ENCODE measurements at places on chromosomes 5 and 9.

- DNase-seq: no peak
These were observed 29.3 kb downstream of the TRIM32 start for GRCh38 chr9:116716438-116716837.

- DNase-seq: no peak
These were observed 330.7 kb downstream of the PDE4D start for GRCh38 chr5:59562756-59563389.

DNA sequence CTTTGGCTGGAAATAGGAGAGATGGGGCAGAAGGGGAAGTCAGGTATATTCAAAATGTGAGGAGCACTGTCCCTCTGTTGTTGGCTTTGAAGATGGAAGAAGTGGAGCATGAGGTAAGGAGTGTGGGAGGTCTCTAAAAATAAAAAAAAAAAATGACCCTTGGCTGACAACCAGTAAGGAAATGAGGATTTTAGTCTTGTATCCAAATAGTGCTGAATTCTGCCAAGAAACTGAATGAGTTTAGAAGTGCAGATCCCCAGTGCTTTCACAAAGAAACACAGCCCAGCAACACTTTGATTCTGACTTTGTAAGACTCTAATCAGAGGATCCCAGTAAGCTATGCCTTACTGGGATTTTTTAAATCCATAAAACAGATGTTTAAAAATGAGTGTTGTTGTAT lies 367.9 kb downstream of the CYLC2 start:
- no peak for DNase-seq

DNA sequence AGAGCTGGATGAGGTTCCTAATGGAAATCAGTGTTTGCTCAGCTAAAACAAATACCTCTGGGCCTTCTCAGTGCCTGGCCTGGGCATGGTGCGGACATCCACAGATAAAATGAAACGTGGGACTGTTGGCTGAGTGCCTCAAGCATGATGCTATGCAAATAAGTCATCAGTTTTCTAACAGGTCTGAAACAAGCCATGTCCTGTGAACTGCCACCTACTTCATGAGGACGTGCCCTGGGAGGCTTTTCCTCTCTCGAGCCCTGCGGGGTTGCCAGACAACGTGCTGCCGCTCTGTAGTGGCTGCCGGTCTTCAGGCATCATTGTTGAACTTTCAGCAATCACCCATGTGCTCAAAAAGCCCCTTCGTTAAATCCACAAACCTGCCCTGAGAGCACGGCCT lies 240.4 kb upstream of the IRX2 start:
- no peak for DNase-seq

GRCh38 chr9:106930477-106930876 lies 67.5 kb downstream of the ZNF462 start:
- no peak for DNase-seq

DNA sequence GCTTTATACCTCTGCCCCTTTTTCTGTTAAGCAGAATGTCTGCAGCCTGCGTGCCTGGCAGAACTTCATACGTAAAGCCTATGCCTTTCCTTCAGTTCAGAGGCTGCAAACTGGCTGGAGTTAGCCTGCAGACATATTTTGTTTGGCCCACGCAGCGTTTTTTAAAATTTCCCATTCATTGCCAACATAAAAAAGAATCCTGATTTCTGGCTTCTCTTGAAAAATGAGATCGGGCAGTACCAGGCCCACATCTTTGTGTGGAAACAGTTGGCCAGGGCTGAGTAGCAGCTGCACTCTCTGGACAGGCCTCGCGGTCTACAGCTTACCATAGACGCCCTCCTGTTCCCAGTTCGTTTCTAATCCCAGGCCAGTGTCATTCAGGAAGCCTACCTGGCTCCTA lies 104.4 kb downstream of the SMARCA2 start:
- DNase-seq: no peak

- DNase-seq: no peak
These were observed 1.0 kb upstream of the FAM13B start for GRCh38 chr5:138033907-138034306.

DNA sequence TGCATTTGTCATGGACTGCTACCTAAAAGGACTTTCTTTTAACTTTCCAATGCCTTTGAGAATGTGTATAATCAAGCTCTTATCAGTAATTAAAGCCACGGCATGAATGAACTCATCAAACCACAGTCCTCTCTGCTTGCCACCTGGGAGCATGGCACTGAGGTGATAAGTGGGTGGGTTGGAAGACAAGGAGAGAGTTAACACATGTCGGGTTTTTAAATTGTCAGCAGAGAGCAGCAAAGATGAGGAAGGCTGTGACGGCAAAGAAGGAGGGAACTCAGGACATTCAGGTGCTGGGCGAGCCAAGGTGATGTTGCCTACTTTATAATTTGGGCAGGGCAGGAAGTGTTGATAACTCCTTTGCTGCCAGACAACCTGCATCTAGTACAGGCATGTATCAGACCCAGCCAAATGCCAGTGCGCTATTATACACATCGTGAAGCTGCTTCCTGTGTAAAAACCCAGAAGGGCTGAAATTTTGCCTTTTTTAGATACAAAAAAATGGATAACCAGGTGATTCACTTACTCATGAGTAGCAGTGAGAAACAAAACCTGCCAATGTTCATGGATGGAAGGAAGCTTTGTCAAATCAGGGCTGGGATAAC lies 269.1 kb downstream of the KIF4B start:
- no peak for DNase-seq

DNA sequence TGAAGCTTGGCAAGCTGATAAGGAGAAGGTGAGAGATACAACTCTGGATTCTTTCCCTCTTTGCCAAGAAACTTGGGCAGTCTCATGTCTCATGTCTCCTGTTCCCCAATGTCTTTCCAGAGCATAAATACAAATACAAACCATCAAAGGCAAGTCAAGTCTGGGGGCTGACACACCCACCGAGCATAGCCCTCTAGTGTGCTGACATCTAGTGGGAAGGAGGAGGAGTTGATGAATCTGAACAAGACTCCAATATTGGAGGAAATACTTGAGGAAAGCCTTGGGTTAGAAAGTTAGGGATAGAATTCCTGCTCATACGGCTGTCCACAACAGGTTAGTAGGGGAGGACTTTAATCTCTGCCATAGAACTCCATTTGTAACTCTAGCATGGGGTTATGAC lies 8.6 kb downstream of the MLANA start:
- no peak for DNase-seq

DNA sequence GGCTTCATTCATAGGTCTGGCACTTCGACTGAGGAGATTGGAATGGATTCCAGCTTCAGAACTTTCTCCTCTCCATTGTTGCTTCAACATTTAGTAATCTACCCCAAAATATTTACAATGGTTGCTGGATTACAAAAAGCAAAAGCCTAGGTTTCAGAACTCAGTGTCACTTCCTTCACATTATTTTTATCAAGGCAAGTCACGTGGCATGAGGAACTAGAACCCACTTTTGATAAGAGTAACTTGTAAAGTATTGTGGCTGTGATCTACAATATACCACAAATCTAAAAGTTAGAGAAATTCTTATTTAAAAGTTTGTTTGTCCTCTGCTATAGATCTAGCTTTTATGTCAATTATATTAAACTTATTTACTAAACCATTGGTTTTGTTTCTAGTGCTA lies 39.7 kb upstream of the ANKDD1B start:
- DNase-seq: no peak

GRCh38 chr9:1233568-1233967 lies 183.4 kb downstream of the DMRT2 start:
- DNase-seq: no peak

DNA sequence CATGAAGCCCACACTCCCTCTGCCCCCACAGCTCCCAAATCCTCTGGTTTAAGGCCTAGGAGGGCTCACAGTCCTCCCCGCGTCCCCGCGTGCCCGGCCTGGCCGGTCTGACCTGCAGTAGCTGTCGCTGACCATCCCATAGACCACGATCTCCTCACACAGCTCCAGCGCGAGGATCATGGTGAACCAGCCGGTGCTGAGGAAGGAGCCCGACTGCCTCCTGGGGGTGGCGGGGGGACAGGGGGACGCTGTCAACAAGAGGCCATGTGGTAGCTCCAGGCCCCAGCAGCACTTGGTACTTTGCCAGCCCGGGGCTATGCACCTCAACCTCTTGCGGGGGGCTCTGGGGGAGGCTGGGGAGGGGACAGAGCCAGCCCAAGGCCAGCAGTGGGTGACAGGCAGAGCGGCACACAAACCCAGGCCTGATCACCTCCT lies 7.0 kb downstream of the ST6GALNAC4 start:
- no peak for DNase-seq

GRCh38 chr9:133981958-133982681 lies 10.0 kb downstream of the VAV2 start:
- no peak for DNase-seq

DNA sequence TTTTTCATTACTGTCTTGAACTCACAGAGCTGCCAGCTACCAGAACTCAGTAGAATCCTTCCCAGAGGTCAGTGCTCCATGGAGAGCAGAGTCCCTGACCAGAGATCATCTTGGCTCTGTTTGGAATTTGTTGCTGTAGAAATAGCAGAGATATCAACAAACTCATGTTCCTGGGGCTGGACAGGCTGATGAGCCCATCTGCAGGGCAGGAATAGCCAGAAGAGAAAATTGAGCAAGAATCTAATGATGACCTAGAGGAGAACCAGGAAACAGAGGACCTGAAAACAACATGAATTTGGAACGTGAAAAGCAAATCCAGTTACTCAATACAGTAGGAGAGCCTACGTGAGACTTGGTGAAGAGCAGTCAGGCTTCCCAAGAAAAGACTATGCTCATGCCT lies 437.8 kb downstream of the PLK2 start:
- DNase-seq: no peak

GRCh38 chr5:10793785-10794184 lies 32.8 kb upstream of the DAP start:
- DNase-seq: no peak

GRCh38 chr5:42611437-42611836 lies 145.2 kb upstream of the CCDC152 start:
- DNase-seq: no peak

DNA sequence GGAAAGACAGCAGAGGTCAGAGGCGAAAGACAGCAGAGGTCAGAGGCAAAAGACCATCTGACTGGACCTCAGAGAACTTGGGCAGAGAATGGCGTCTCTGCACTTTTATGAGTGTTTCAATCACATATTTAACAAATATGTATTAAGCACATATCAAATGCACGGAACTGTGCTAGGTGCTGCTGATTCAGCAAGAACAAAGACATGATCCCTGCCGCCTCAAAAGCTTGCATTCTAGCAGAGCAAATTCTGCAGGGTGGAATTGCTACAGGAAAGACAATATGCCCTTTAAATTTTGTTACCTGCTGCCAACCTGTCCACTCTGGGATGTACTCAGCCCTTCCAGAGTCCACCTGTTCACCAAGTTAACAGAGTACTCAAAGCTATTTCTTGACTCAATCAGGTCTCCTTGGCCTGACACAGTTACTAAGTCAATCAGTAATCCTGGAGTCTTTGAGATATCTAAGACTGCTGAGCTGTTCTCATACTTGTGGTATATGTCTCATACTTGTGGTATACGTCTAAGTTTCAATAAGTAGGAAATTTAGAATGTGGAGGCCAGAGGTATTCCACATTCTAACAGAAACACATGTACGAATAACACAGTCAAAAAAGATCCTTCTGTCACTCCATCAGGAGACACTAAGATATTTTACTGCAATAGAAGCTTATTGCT lies 131.8 kb downstream of the GNAQ start:
- DNase-seq: no peak

GRCh38 chr5:111296570-111296969 lies 72.4 kb downstream of the CAMK4 start:
- DNase-seq: no peak

DNA sequence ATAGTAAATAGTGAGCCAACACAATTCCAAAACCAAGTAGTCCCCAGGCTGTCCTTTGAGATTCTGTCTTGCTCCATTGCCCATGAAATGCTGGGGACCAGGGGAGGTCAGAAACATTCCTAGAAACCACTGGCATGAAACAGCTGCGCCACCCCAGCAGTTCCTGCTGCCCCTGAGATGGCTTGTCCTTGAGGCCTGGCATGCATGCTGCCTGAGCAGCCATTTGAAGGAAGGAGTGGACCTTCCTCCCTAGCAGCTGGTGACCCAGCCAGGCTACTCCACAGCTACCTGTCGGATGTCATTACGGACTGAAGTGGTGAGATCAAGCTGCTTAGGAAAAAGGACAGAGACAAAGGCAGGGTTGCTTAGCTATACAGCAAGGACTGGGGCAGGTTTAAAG lies 260.6 kb downstream of the DENND1A start:
- DNase-seq: no peak

DNA sequence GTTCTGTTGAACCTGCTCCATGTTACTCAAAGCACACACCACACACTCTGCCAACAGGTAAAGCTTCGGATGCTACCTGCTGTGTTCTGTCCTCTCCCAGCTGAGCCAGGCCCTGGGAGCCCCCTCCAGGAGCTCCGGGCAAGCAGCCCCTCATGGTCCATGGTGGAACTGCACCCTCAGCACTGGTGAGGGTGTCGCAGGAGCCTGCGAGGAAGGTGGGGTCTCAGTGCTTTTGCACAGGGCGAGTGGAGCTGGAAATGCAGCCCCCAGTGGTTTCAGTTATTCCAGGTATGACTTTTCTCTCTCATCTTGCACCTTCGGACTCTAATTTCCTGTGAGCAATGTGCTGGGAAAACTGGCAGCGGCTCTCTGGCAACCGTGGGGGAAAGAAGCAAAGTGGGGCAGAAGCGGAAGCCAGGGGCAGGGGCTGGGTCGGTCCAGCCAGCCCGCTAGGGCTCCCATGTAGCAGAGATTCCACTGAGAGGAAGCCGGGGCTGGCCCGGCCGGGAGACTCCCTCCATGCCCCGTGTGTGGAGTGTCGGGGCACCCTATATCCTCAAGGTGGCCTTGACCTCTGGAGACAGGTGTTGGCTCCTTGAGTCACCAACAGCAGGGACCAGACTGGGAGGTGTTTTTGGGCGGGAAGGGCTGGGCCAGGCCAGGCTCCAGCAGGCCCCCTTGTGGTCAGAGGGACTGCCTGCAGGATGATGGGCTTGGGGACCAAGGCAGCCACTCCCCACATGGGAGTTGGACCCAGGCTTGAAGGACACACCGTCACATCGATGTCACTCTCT lies 75.6 kb upstream of the PRSS3 start:
- DNase-seq: no peak

DNA sequence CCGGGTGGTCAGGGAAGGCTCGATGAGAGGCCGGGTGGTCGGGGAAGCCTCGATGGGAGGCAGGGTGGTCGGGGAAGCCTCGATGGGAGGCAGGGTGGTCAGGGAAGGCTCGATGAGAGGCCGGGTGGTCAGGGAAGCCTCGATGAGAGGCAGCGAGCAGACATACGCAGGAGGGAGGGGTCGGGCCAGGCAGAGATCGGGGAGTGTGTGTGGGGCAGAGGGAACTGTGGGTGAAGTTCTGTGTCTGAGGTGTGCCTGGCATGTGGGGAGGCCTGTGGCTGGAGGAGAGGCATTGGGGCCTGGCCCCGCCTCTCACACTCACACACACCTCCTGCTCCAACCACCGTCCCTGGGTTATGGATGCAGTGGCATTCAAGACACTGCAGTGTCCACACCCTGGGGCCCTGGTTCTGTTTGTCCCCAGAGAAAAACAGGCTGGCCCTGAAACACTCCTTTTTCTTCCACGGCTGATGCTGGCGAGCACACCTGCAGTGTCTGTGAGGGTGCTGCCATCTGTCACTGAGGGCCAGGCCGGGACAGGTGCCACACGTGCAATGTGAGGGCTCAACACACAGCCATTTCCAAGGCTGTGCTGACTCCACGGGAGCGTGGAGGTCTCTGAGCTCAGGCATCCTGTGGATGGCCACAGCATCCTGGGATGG lies 6.5 kb upstream of the PLEKHG4B start:
- no peak for DNase-seq
